Neural progenitor cell (in vitro differentiated cells): ENCODE measurements at places on chromosomes 3 and 15. TPM values are rescaled to one million over a fixed set of nuclear protein-coding genes. Genes with fewer than 3 reads are reported as not detected.

GRCh38 chr3:43852066-43852465 is 161.3 kb downstream of the ABHD5 start:
- DNase-seq = peak; percentile 8

DNA sequence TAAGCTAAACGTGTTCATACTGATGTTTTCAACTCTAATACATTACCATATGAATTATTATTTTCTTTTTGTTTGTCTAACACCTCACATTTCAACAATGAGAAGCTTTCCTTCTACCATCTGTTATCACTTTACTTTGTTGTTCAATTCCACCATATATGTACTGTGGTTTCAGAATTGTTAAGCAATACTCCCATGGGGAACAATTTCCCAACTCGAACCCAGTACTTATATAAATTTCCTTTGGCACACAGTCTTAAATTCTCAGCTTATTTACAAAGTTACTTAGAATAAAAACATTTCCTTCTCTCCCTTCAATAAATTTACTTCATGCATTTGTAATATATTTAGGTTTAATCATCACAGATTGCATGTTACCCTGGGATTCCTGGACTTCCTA is 1764.4 kb downstream of the OTOL1 start:
- no peak for DNase-seq

DNA sequence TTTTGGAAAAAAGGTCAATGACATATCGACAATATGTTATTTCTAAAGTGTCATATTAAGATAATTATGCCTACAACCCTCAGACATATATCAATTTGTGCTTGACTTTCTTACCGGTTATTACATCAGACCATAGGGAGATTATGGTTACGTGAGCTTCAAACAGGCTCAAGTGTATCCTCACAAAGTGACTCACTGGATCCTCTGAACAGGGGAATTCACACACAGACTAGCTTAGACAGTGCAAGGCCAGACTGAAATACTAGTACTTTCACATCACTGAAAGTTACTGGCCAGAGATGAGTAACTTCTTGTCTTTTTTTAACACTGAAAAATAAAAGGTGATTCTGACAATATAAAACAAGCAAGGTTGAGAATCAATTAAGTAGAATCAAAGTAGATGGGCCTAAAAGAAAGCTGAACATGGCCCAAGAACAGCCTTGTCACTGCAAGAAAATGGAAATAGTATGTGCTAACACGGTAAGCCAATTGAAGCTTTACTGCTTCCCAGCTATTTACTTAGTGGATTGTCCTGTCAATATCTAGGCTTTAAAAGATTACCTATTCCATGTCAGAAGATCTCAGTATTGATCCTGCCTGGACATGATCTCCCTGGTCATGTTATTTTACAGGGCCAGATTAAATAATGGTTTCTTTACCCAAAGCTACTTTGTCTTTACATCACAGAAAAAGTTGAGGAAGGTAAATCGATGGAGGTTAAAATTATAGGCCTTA is 848.6 kb downstream of the ROBO1 start:
- DNase-seq = no peak

DNA sequence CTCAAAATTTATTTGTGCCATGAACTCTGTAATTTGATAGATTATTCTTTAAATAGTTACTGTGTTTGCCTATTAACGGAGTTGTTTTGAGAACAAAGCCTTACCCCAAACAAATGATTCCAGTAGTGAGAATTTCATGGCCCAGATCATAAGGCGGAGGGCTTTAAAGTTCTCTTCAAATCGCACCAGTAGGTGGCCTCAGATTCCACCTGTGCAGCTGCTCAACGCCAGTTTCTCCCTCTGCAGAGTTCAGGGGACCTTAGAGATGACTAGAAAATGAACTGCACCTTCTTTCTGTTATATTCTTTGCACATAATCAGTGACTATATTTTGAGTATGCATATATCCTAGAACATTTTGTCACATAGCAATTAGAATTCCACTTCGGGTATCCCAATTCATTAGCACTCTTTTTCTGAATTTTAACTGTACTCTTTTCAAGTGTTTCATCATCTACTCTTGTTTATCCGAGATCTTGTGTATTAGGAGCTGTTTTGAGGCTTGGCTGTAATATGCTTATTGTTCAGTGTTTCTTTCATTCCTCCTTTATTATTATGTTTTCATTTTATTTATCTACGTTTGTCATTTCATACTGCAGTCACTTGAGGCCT is 232.6 kb upstream of the CHRM5 start:
- peak; percentile 72 for DNase-seq

DNA sequence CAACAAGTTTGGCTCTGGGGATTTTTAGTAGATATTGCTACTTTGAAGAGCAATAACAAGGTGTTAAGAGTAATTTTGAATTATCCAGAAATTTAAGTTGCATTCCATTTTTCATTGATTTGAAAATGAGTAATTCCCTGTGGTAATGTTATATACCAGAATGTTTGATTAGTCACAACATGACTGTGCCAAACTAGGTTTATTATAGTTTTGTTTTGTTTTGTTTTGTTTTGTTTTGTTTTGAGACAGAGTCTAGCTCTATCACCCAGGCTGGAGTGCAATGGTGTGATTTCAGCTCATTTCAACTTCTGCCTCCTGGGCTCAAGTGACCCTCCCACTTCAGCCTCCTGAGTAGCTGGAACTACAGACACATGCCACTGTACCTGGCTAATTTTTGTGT is 40.7 kb downstream of the CNOT10 start:
- no peak for DNase-seq

HAPLN3 gene
- total RNA-seq = 2.7 and 9.5 TPM in 2 replicates
